ENCODE measurements at places on chromosomes 2 and 18.

GRCh38 chr2:240595381-240596079 is 9.0 kb downstream of the CAPN10 start:
- no peak for DNase-seq

GRCh38 chr2:98914713-98915580 is 21.1 kb downstream of the CRACDL start:
- no peak for DNase-seq

- no peak for DNase-seq
These were observed 88.9 kb upstream of the RBBP8 start for GRCh38 chr18:22844190-22844589.

- DNase-seq, result no peak
These were observed 18.8 kb upstream of the RHOB start for GRCh38 chr2:20427931-20428526.

DNA sequence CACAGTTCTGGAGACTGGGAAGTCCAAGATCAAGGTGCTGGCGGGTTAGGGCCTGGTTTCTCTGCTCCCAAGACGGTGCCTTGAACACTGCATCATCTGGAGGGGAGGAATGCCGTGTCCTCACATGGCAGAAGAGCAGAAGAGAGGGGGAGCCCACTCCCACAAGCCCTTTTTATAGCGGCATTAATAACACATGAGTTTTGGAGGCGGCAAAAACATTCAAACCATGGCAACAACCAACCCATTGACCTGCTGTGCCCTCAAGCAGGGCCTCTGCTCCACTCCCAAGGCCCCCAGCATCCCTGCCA is 62.0 kb downstream of the SMAD7 start:
- DNase-seq, result no peak

- no peak for DNase-seq
These were observed 17.9 kb upstream of the ID2 start for GRCh38 chr2:8663997-8664396.

DNA sequence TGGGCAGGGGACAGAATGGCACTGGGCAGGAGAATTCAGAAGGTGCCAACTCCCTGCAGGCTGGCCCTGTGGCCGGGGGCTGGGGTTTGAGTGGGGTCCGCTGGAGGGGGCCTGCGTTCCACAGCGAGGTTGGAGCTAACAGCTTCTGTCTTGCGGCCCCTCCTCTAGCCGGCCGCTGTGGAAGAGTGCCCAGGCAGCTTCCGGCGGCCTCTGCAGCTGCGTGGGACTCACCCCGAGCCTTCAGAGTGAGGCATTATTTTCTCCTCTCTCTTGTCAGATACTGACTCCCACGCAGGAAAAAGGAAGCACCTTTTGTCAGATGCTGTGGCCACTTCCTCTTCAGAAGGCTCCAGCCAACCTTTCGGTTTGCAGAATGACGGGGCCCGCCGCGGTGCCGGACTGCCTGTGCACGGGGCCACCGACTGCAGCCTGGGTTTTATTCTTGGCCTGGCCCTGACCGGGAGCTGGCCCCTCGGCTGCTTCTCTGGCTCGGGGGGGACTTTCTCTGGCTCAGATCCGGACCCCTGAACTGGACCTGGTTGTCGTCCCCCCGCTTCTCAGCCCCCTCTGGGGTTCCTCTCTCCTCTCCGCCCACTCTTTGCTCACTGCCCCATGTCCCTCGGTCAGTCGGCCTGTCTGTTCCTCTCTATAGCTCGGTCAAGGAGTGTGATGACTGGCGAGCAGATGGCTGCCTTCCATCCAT is 40.1 kb downstream of the ARHGAP25 start:
- DNase-seq, result no peak

DNA sequence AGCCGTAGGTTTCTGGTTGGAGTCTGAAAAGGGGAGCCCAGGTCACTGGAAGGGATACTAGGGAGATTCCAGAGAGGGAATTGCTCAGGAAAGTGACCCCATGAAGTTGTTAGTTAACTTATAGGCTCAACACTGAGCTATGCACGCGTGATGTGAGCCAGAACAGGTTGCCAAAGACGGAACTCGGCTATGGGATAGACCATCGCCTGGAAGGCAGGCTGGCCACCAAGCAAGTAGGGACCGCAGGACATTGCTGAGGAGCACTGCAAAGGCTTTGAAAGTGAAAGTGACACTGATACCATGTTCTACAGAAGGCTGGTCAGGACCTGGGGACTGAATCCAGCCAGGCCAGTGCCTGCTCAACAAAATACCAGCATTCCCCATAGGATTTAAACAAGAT is 7.3 kb downstream of the FARP2 start:
- DNase-seq, result no peak

DNA sequence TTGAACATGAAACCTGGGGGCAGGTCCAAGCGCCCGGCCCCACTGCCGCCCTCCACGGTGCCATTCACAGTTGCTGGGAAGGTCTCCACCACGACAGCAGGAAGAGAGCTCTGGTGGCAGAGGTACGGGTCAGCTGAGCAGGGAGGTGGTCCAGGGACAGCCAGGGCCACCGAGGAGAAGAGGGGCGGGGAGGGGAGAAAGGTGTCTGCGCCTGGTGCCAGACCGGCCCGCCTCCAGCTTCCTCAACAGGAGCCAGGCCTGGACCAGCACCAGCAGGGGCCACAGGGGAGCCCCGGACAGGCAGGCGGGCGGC is 56.2 kb downstream of the BIN1 start:
- no peak for DNase-seq

- DNase-seq, result no peak
These were observed 439.4 kb upstream of the CWC22 start for GRCh38 chr2:180446492-180446891.

DNA sequence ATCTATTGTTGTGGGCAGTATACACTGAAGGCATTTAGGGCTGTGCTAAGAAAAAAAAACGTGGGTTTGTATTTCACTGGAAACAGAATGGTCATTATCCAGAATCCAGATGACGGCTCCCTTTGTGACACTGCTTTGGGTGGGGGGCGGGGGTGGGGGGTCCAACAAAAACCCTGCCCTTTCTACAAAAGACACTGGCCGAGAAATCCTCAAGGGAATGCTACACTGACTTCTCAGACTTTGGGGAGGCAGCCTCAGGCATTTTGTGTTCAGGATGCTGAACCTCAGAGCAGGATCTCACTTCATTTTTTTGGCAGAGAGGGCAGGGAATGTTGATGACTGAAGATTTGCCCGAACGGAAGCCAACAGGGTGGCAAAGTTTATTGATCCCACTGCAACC is 417.1 kb downstream of the HRH4 start:
- no peak for DNase-seq

DNA sequence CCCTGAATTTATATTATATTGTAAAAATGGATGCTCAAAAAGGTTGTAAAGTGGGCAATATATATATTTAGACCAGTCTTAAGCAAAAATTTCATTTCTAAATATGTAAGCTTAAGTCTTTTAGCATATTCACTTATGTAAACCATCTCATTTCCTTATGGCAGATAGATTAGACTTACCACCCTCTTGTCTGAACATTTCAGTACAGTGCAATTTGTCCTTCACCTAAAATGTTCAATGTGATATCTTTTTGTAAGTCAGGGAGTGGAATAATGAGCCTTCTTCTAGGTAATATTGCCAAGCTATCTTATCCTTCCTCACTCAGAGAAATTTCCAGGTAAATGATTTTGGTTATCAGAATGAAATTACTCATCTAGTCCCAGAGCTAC is 92.3 kb downstream of the KLF7 start:
- DNase-seq, result no peak

DNA sequence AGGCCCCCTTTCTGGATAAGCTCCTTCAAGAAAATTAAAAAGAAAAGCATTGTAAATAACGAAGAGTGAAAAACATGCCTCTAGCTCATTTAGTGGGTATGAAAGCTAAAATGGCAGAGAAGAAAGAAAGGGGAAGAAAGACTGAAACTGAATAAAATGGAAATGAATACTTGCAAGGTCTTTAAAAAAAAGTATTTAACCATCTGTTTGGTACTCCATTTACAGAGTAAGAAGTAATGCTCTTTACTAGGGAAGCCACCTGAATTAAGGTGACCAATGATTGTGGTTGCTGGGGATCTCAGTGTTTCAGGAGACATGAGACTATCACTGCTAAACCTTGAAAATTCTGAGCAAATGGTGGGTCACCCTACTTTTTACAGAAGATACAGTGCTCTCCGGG is 17.7 kb upstream of the ARL5A start:
- DNase-seq, result no peak

- no peak for DNase-seq
These were observed 240.9 kb downstream of the ICOS start for GRCh38 chr2:204177251-204177976.

- no peak for DNase-seq
These were observed 360.8 kb downstream of the GRB14 start for GRCh38 chr2:164260506-164260905.

GRCh38 chr2:10408649-10409579 is 39.2 kb downstream of the ODC1 start:
- no peak for DNase-seq

- no peak for DNase-seq
These were observed at the start of gene DQX1 for GRCh38 chr2:74525717-74526648. TSS of gene DQX1 (minus strand) at chr2:74526231. CDS start at chr2:74525729, 502 bp downstream.

- DNase-seq, result no peak
These were observed 7.6 kb upstream of the PRSS56 start for GRCh38 chr2:232512602-232513001.

- DNase-seq, result no peak
These were observed 35.5 kb upstream of the CD28 start for GRCh38 chr2:203670939-203671338.

GRCh38 chr2:96109361-96109680 is 7.0 kb downstream of the ADRA2B start:
- no peak for DNase-seq

- DNase-seq, result no peak
These were observed 28.9 kb downstream of the ABCB11 start for GRCh38 chr2:169002161-169002738.

DNA sequence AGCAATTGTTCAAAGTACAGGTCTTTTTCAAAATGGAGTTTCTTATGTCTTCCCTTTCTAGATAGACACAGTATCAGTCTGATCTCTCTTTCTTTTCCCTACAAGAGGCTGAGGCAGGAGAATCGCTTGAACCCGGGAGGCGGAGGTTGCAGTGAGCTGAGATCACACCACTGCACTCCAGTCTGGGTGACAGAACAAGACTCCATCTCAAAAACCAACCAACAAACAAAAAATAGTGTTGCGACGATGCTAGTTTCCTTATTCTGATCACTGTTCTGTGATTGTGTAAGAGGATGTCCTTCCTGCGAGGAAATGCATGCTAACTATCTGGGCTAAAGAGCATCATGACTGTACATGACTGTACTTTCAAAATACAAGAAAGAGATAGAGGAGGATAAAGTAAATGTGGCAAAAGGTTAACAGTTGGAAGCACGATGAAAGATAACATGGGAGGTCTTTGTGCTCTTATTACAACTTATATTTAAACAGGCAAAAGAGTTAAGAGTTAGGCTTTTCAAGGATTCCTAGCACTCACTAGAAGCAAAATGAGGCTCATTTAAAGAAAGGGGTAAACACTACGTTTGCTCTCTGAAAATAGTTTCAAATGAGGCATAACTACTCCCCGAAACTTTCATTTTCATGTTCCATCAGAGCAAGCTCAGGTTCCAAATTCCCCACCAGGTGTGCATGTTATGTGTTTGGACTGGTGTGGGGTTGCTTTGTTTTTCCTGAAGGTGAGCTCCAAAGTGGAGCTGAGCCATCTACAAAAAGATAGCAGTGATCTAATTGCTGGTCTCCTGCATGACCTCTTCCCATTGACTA is 23.8 kb downstream of the SOWAHC start:
- DNase-seq, result no peak

DNA sequence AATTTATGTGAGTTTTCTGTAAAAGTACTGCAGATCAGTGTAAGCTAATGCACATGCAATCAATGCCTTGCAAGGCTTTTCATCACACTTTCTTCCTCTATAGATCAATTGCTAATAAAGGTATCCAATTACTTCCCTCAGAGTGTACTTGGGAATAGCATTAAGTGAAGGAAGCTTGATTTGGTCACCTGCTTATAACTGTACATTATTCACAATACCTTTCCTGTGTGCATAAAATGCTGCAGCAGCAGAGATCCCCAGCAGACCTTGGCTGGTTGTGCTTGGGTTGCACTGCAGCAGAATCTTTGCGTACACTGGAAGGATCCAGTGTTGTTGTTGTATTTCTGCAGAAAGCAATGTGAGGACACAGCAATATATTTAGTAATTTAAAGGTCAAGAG is 18.5 kb upstream of the SCN9A start:
- no peak for DNase-seq

DNA sequence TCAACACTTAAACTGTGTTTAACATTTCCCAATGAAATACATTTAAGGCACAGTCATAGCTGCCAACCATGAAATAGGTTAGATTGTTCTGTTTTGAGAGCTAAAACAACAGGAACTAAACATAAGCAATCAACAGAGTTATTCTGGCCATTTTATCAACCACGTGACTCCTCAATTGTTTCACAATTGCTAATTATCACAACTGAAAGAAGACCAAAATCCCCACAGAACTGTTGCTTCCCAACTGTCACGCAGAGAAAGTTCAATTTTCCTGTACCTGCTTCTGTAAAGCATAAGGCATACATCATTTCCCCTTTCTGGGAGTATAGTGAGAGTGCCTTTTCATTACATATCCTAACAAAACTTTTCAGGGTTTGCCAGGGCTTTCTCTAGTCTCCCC is 248.6 kb downstream of the EPHA4 start:
- no peak for DNase-seq

DNA sequence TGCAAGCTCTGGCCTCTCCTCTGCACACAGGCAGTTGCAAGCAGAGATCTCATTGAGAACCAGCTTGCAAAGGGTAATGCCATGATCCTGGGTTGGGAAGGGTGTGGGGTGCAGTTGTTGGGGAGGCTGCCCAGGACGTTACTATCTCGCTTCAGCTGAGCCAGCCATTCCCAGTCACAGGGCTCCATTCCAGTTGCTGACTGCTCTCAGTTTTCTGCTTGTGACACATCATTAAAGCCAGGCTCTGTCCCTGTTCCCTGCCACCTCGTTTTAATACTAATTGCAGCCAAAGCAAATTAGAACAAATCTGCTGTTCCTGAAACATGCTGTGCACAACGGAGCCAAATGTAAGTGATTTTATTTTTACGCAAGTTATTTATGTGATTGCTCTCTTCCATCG is 62.5 kb upstream of the SMAD2 start:
- DNase-seq, result no peak

DNA sequence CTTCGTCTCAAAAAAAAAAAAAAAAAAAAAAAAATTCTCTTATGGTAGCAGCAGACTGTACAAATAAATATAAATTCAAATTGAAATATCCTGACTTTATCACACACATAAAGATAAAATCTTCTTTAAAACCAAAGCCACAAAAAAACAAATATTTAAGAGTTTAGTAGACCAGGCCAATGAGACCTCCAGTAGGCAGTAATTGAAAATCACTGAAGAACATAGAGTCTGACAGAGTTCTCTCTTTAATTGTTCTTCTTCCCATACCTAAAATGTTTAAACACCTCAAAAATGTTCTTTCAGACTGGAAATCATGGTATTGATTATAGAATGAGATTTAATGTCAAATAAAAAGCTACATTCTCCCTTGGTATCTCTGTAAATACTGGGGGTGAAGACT is 20.8 kb downstream of the PRPF40A start:
- DNase-seq, result no peak

- DNase-seq, result peak; percentile 29
These were observed 39.9 kb upstream of the DARS1 start for GRCh38 chr2:136025057-136025973.

- DNase-seq, result no peak
These were observed 405.1 kb upstream of the CYRIA start for GRCh38 chr2:17070711-17071110.

All from kidney epithelial cell (primary cell).